NCI-H774 (cell line): ENCODE measurements at places on chromosomes 1 and 21.

DNA sequence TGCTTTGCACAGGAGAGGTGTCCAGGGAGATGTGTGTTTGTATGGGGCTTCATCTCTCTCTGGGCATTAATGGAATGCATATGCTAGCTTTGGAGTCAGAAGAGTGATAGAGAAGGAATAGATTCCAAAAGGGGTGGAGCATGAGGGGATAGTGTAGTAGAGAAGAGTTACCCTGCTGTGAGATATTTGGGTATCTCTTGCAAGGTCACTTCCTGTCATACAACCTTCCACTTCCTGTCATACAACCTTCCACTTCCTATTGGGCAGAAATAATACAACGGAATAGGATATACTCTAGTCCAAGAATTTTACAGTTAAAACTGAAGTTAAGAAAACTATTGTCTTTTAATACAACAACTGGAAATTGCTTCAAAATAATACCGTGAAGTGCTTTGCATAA, 351.8 kb upstream of the FMN2 start:
- no peak for DNase-seq

GRCh38 chr1:150066838-150067183, 765 bp upstream of the VPS45 start:
- no peak for DNase-seq

GRCh38 chr1:193846876-193847604, 660.6 kb upstream of the B3GALT2 start:
- no peak for DNase-seq

GRCh38 chr1:153699768-153700167, 21.3 kb downstream of the NPR1 start:
- no peak for DNase-seq

DNA sequence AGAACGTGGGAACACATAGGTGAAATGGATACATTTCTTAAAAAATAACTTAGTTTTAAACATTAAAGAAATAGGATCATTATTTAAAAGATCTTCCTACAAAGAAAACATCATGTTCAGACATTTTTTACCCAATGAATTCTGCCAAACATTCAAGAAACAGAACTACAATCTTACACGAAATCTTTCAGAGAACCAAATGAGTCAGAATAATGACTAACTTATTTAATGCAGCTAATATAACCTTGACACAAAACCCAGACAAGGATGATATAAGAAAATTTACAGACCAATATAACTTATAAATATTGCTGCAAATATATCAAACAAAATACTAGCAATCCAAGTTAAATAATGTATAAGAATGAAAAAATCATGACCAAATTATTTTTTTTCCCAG, 220.1 kb upstream of the KCNK2 start:
- no peak for DNase-seq

DNA sequence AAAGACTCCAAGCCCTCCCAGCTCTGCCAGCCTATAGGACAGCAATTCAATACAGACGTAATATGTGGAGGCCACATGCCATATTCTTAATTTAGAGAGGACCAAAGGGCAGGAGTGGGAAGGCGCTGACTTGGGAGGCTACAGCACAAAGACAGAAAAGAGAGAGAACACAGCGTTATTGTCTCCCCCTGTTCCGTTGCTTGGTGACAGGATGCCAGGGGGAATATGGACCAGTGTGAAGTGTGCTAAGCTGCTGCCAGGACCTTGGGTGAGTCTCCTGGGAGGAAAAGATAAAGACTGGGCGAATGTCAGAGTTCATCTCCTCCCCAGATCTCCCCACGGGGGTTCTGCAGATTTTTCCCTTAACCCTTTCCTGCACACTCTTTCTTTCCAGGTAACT, 102.1 kb upstream of the ADAR start:
- DNase-seq = no peak

DNA sequence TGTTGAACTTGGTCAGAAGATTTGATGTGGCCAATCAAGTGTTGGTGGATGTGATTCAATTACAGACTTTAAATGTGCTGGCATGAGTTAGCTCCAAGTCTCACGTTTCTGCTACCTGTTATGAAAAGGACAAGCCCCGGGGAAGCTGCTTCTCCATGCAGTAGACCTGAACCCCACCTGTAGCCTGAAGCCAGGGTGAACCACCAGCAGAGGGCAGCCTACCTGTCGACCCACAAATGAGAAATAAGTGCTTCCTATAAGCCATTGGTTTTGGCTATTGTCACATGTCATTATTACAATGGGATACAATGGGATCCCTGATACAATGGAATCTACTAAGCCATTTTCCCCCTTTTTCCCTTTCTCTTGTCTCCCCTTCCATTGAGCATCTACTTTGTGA, 230.2 kb downstream of the PRDM2 start:
- no peak for DNase-seq

DNA sequence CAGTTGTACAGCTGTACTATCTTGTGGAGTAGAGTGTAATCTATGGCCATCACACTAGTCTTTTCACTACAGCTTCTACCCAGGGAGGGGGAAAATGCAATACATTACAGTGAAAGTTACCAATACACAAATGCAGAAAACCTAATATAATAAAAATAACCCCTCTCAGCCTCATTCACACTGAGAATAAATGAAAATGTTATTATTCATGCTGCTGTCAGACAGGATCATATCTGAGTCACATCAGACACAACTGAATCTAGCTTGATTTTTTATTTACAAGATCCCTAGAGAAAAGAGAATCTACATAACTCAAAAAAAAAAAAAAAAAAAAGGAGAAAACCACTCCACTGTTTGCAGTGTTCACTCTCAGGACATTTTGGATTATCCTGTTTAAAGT, 293.9 kb upstream of the ESRRG start:
- no peak for DNase-seq

- no peak for DNase-seq
Observed at GRCh38 chr1:185355947-185356346, 38.9 kb upstream of the IVNS1ABP start.

GRCh38 chr1:59318271-59318860, 21.5 kb downstream of the FGGY start:
- no peak for DNase-seq

DNA sequence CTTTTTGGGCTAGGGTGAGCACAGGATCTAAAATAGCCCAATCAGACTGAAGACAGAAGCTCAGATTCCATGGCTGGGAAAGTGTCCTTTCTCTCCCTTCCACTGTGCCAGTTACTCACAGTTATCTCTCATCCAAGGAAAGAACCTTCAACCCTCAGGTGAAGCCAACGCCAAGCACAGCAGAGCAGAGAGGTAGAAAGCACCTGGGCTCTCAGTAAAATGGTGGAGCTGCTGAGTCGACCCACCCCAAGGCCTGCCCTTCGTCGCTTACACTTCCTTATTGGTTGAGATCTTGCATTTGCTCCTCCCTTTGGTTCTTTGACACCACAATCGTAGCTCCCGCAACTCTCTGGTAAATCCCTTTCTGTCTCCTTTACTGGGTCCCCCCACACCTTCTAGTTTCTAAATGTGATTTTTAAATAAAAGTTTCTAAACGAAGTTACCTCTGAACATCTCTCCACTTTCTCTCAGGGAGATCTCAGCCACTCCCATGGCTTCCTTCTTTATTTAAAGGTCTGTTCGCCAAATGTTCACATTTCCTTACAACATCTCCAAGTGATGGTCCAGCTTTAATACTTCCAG, 27.5 kb upstream of the SLC30A1 start:
- no peak for DNase-seq

DNA sequence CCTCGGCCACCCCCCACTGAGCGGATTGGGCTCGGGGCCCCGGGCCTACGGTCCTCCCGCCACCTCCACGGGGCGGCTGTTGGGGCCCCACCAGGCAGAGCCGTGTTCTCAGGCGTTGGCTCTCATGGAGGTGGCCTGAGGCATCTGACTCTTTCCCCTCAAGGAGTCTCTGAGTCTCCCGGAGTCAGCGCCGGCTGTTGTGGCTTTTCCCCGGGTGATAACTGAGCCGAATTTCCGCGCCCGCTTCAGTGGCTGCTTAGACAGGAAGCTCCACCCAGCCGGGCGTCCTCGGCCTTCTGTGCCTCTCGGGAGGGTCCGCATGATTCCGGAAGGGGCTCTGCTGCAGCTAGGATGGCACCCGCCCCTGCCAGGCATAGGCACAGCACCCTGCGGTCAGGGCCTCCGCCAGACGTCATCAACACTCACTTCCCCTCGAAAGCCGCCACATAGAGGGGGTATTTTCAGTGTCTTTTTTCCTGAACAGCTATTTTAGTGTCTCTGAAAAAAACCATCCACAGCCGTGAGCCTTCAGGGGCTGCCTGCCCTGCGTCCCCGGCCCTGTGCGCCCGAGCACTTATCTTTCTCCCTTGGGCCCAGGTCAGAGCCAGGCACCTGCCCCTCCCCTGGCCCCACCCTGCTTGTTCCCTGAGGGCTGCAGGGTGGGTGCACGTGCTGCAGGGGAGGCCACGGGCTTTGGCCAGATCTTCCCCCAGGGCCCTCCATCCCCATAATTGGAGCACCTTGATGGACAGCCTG, 72.9 kb downstream of the SKI start:
- no peak for DNase-seq
